HepG2 (cell line): ENCODE measurements at places on chromosomes 12 and 14. TPM values are rescaled to one million over a fixed set of nuclear protein-coding genes. Genes with fewer than 3 reads are reported as not detected.
A peak's percentile ranks its signal among the peaks of the same experiment; 100 is the strongest.

Gene NRXN3
- total RNA-seq = not detected in 2 replicates

Gene ASCL1
- not detected in 2 replicates for total RNA-seq

Gene TMEM229B
- total RNA-seq = 0.93 and 1.1 TPM in 2 replicates

DNA sequence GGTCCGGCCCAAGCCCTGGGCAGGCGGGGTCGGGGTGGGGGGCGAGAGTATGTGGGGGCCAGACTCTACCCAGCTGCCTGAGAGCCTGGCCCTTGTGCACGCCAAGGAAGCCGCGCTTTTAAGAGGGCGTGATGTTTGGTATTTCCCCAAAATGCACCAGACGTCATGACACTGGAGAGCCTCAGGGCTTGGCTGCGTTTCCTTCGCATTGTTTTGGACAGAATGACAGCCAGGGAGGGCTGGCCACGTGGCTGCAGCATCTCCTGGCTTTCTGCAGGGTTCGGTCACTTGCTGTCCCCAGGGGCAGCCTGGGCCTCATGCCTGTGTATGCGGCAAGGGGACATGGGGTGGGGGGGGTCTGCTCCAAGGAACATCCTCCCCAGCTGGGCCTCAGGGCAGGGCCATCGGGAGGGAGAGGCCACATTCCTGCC, 16.1 kb upstream of the NUDT14 start:
- H3K36me3 ChIP-seq = no peaks in the 10 kb centered on the region
- H3K27me3 ChIP-seq = peaks cover 26% of the 10 kb centered on the region

GRCh38 chr12:56223571-56224101, 506 bp upstream of the NABP2 start:
- H3K27me3 ChIP-seq = no peaks in the 10 kb centered on the region
- peak overlapping the region; percentile 26 for H3K27ac ChIP-seq
- H3K4me3 ChIP-seq = no peak overlapping the region
- DNase-seq = no peak

GRCh38 chr14:31902945-31903646, 174.0 kb upstream of the ARHGAP5 start:
- H3K4me1 ChIP-seq = peaks cover 7% of the 10 kb centered on the region; the same call in 1 of the 2 replicates
- no peak for DNase-seq
- no peaks in the 10 kb centered on the region for H3K36me3 ChIP-seq
- H3K27me3 ChIP-seq = no peaks in the 10 kb centered on the region

DNA sequence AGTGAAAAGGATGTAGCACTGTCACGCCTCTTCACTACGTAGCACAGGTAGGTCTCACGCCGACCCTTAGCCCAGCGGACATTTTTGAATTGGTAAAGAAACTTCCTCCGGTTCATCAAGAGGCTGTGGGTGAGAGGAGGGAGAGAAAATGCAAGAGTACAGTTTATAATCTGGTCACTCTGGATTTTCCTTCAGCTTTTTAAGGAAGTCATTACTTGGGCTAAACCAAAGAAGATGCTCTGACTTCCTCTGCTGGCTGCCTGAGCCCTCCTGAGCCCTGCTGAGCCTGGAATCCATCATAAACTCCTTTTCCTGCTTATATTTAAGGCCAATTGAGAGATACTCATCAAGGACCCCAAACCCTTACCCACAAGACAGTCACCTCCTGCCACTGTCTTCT, 5.8 kb downstream of the AICDA start:
- H3K27ac ChIP-seq = no peak overlapping the region
- no peaks in the 10 kb centered on the region for H3K4me1 ChIP-seq
- no peaks in the 10 kb centered on the region; the same call in none of the 2 replicates for H3K27me3 ChIP-seq

DNA sequence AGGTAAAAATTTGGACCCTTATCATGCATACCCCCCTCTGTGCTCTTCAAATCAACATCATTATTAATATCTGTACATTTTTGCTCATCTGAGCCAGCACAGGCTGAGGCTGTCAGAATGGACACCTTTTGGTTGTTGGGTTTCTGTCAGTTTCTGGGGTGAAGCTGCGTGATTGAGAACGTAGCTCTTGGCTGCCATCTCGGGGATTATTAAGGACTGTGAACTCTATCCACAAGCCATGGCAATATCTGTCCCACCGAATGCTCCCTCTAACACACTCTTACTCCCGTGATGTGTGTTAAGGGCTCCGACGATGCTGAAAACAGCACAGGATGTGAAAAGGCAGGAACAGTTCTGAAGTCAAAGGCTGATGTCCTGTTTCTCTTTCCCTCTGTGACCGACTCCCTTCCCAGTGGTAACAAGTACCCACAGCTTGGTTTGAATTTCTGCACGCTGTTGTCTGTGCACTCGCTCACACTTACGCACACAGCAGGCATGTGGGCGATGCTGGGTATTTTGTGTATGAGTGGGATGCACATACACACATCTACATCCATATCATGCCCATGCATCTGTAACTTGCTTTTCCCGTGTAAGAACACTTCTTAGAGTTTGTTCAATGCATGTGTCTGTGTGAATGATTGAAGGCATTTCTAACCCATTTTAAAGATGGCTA, 405.6 kb downstream of the TMEM121 start:
- H3K4me3 ChIP-seq = no peak overlapping the region
- no peak for DNase-seq

GRCh38 chr14:46404865-46405811, 246.4 kb downstream of the RPL10L start:
- H3K36me3 ChIP-seq = no peaks in the 10 kb centered on the region
- H3K27ac ChIP-seq = no peak overlapping the region
- no peaks in the 10 kb centered on the region for H3K27me3 ChIP-seq
- no peak overlapping the region for H3K4me3 ChIP-seq
